Bronchial smooth muscle cell (primary cell): ENCODE measurements at places on chromosomes 11 and 22. TPM values are rescaled to one million over a fixed set of nuclear protein-coding genes. Genes with fewer than 3 reads are reported as not detected.

The ARHGEF17 gene
- total RNA-seq = 21.9 and 24.6 TPM in 2 replicates

The FJX1 gene
- 3.8 and 4.6 TPM in 2 replicates for total RNA-seq

The PARVA gene
- 21.0 and 26.0 TPM in 2 replicates for total RNA-seq

The BIK gene
- total RNA-seq = not detected in 2 replicates

The DRD2 gene
- total RNA-seq = 0.32 and 0.34 TPM in 2 replicates

The MCM5 gene
- 11.4 and 13.4 TPM in 2 replicates for total RNA-seq

The LUZP2 gene
- total RNA-seq = 0.32 TPM in 1 of 2 replicates, not detected in the other

The FOLR1 gene
- not detected in 2 replicates for total RNA-seq

The IGLL1 gene
- not detected in 2 replicates for total RNA-seq

The MRGPRF gene
- total RNA-seq = 28.7 and 33.5 TPM in 2 replicates

The MYOD1 gene
- not detected in 2 replicates for total RNA-seq

The IGSF9B gene
- 0.17 and 0.79 TPM in 2 replicates for total RNA-seq

The ST14 gene
- under 0.01 and 0.09 TPM in 2 replicates for total RNA-seq

The PHOX2A gene
- not detected in 2 replicates for total RNA-seq
